ENCODE measurements at places on chromosomes 3 and 15.

DNA sequence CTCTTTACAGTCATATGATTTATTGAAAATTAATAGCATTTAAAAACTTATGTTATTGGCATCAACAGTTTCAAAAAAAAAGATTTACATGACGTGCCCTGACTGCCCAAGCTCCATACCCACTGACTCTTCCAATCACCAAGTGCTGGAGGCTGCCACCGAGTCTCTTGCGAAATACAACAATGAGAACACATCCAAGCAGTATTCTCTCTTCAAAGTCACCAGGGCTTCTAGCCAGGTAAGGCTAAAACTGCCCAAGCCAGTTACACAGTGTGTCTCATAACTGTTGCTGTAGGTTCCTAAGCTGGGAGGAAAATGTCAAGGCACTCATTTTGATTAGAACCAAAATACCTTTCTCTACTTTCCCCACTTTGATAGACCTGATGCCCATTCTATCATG is 4.5 kb downstream of the FETUB start:
- DNase-seq = no peak

DNA sequence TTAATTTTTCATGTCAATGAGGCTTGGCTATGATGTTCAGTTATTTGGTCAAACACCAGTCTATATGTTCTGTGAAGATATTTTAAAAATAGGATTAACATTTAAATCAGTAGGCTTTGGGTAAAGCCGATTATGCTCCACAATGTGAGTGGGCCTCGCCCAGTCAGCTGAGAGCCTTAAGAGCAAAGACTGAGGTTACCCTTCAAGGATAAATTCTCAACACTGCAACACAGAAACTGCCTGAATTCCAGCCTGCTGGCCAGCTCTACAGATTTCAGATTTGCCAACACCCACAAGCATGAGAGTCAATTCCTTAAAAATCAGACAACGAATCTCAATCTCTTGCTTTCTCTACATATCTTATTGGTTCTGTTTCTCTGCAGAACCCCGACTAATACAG is 188.3 kb downstream of the PLCH1 start:
- DNase-seq = no peak

DNA sequence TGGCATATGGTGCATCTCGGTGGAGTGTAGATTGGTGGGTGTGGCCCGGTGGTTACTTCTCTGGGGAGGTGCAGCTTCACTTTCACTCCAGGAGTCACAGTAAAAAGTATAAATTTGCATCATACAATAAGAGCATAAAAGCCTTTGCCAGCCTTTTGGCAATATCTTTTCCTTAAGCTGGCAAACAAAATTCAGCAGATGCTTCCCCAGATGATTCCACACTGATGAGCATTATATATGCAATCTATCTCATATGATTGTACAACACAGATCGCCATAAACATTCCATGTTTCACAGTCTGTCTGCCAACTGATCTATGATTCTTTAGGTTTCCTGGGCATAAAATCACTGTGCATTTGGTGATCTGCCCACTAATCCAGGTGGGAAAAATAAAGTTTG is 120.2 kb upstream of the ALCAM start:
- no peak for DNase-seq

- DNase-seq = no peak
These were observed 2.0 kb upstream of the PDE8A start for GRCh38 chr15:84979651-84980050.

- no peak for DNase-seq
These were observed 9.8 kb upstream of the COLQ start for GRCh38 chr3:15531346-15531745.

DNA sequence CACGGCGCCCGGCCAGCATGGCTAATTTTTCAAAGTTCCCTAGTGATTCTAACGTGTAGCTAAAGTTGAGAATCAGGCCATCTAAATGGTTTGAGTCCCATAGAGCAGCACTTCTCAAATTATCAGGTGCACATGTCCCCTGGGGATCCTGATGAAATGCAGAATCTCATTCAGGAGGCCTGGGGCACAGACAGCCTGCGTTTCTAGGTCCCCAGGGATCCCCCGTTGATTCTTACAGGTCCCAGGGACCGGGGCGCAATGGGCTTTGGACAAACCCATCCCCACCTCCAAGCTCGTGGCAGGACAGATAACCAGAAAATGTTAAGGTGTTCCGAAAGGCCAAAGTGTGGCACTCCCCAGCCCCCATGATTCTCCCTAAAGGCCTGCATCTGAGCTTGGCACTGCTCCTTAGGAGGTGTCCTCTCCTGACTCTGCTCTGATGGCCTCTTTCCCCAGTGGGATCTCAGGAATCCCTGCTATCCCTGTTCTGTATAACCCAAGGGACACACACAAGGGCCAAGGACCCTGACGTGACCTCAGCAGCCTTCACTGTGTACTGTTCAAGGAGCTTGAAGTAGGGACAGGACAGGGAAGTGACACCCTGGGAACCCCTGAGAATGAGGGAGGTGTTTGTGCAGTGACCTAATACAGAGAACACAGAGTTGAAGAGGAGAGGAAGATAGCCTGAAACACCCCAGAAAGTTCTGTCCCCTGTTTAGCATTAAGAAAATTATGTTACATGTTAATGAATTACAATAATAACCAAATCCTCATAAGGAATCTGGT is 8.0 kb downstream of the LRRK1 start:
- no peak for DNase-seq

DNA sequence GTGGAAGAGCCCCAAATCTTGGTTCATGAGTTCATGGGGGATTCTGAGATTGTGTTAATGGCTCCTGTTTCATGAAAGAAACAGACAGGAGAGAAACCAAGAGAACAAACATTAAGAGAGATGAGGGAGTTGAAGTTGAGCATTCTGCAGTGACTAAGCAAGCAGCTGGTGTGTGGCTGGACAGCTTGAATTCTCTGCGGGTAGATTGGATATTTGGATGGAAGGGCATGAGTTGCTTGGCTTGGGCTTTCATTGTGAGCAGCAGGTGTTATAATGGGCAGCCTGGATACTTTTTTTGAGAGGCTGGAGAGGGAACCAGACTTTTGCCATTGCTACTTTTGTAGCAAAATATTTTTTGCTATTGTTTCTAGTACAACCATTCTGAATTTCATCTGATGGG is 346.8 kb upstream of the SATB1 start:
- no peak for DNase-seq

DNA sequence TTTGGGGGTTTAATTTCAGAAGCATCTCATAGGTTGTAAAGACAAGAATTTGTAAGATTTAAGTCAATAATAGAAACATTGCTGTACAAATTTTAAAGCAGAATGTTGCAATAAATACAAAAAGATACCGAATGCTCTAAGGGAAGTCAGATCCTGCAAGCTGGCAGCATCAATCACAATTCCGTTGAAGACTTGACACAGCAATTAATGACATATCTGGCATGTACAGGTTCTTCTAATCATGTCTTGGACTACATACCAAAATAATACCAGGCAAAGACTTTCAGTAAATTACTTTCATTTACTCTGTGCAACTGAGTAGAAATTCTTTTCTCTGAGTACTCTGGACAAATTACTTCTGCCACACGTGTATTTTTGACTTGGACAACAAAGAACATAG is 54.0 kb upstream of the CDIN1 start:
- DNase-seq = no peak

DNA sequence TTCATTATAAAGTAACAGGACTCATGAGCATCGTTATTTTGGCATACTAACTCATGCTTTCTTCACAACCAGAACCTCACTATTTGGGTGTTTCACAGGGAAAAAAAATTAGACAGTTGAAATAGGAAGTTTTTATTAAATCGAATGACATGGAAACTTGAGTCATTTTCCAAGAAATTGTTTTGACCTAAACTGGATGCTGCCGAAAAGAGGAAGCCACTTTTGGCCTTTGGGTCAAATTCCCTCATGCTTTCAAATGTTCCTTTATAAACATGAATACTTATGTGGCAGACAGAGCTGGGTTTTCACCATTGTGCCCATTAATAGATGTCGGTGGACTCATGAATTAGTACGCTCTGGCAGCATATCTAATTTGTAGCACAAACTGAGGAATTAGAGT is 224.9 kb downstream of the MCTP2 start:
- DNase-seq = no peak

- DNase-seq = no peak
These were observed 24.3 kb upstream of the GADL1 start for GRCh38 chr3:30918761-30919160.

DNA sequence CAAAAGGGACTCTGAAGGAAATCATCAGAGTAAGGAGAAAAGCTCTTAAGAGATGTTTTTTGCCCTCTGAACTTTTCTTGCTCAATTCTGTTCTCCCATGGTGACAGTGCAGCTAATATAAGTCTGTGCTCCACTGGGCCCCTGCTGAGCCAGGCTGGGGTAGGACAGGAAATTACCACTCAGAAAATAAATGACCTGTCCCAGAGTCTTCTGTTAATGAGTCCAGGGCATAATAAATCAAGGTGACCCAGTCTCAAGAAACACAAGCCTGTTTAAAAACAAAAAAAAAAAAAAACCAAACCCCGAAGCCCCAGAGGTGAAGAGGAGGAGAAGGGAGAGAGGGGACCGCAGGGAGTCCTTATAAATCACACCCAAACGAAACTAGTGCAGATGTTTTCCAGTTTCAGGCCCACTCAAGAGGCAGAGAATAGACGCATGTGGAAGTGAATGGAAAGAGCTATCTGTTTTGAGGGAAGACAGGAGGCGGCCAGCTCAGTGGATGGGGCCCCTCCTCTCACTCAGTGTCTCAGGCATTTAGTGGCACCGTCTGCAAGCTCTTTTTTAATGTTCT is 59.8 kb upstream of the BOC start:
- DNase-seq = peak; percentile 34

DNA sequence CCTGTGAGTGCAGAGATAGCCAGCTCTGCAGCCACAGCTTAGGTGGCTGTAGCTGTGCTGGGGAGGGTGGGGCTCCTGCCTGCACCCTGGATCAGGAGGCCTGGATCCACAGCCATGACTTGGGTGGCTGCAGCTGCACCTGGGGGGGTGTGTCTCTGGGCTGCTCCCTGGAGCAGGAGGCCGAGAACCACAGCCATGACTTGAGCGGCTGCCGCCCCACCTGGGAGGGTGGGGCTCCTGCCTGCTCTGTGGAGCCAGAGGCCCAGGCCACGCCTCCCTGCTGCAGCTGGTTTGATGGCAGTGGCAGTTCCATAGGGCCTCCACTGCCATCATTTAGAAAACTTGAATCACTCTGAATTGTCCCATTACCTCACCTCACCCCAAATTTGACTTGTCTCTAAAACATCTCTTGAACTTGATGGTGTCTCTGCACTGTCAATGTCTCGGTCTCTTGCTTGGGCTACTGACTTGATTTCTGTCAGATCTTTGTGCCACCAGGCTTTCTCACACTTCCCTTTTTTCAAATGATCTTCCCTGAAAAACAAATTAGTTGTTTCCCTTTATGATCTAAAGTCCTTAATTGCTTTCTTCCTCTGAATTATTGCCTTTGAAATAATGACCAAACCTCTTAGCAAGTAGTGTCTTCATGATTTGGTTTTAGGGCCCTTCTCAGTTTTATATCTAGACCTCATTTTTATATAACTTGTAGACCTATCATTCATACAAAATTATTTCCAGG is 313.2 kb upstream of the MME start:
- DNase-seq = no peak

DNA sequence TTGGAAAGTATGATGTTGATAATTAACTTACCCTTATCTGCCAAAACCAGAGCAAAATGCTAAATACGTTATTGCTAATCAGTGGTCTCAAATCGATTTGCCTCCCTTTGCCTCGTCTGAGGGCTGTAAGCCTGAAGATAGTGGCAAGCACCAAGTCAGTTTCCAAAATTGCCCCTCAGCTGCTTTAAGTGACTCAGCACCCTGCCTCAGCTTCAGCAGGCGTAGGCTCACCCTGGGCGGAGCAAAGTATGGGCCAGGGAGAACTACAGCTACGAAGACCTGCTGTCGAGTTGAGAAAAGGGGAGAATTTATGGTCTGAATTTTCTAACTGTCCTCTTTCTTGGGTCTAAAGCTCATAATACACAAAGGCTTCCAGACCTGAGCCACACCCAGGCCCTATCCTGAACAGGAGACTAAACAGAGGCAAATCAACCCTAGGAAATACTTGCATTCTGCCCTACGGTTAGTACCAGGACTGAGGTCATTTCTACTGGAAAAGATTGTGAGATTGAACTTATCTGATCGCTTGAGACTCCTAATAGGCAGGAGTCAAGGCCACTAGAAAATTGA is 59.7 kb downstream of the DCUN1D1 start:
- no peak for DNase-seq

- no peak for DNase-seq
These were observed 50.4 kb upstream of the MYZAP start for GRCh38 chr15:57541271-57541670.

- no peak for DNase-seq
These were observed 87.0 kb upstream of the ALDH1L1 start for GRCh38 chr3:126267169-126267975.

DNA sequence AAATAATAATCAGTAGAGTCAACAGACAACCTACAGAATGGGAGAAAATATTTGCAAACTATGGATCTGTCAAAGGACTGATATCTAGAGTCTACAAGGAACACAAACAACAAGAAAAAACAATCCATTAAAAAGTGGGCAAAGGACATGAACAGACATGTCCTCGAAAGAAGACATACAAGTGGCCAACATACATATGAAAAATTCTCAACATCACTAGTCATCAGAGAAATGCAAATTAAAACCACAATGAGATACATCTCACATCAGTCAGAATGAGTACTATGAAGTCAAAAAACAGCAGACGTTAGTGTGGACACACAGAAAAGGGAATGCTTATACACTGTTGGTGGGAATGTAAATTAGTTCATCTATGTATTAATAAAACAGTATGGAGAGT is 33.7 kb downstream of the SLC2A2 start:
- DNase-seq = no peak

- DNase-seq = no peak
These were observed 85.5 kb upstream of the CDV3 start for GRCh38 chr3:133487920-133488540.

GRCh38 chr3:141229132-141229531 is 2.5 kb upstream of the PXYLP1 start:
- no peak for DNase-seq

DNA sequence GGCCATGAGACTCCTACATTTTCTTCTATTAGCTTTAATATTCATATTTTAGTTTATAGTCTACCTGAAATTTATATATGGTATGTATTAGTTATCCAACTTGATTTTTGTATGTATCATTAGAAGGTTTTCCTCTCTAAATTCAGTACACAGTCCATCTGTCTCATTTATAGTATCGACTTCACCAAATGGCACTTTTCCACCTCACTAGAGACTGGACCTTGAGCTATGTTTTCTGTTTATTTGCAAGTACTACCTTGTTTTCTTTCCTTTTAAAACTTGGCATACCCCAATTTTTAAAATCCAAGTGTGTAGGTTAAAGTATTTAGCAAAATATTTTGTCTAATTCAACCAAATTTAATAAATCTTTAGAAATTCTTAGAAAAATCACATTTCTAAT is 1137.5 kb downstream of the NSUN3 start:
- DNase-seq = no peak
